NCI-H1092 (cell line): ENCODE measurements at places on chromosomes 5 and 9.

DNA sequence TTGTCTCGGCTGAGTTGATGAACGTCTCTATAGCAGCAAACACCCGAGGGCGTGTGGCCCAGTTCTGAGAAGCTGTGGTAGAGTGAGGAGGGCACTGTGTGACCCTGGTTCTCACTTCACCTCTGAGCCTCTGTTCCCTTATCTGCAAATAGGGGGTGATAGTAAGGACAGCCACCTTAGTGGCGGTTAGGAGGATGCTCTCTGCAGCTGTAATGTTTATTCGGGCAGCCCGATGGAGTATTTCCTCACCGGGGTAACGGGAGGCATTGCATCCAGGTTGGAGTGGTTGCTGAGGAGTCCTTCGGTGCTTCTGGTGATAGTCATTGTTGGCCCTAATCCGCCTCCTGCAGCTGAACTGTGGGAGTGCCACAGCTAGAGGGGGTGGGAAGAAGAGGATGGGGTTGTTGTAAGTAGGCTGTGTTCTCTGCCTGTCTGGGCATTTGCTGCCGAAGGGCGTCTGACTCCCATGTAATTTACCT, 13.9 kb downstream of the PRRC2B start:
- DNase-seq, result no peak

DNA sequence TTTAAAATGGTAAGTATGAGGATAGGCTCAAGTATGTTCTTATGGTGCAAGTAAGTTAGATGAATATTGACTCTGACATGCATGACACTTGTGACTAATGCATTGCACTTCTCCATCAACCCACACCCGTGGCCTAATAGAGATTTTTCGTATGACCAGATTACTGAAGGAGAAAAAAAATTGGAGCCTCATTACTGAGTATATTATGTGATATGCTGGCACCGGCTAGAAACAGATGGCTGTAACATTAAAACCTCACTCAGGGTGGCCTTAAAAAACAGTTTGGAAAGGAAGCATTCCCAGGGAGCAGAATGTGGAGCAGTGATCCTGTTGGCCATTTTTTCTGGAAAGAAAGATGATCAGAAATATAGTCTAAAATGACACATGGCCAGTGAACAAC, 766.4 kb downstream of the PRELID2 start:
- no peak for DNase-seq

- no peak for DNase-seq
These were observed 17.9 kb downstream of the GALNT12 start for GRCh38 chr9:98825414-98825813.

DNA sequence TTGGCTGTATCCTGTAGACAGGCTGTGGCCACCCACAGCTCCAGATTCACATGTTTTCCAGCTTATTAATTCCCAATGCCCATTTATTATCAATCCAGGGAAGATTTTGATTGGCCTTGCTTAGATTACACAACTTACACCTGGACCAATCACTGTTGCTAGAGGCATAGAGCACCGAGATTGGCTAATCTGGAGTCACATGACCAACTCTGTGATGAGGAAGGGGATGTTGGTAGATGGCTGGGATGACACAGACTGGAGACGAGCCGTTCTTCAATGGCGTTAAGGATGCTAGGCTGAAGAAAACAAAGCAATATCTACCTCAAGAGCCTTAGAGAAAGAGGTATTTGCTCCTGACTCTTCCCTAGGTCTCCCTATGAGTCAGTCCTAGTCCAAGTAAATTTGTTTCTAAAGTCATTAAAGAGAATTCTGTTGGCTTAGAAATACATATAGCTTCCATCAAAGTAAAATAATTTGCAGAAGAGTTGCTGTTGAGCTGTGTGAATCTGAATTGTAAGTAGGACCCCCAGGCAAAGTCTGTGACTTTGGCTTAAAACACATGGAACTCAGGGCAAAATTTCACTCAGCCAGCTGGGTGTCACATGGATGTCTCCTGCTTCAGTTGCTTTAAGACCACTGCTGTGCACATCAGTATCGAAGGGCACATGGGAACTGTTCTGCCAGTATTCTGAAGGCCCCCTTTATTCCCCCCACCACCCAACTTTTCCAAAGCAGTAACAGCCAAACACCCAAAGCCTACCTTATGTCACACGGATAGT, 326.4 kb upstream of the KLF4 start:
- no peak for DNase-seq

DNA sequence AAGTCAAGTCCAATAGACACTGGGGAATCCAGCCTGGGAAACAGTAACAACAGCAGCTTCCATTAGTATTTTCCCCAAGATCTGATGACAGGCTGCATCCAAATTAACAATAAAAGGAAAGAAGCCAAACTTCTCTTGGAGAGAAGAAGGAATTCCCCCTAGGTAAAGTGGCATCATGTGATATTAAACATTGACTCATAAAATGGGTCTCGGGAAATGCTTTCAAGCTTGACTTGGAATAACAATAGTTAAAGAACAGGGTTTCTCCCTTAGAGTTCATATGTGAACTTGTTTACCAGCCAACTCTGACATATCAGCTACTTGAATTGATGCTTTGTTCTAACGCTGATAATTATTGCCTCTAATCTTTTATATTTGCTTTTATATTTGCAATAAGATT, 45.4 kb downstream of the ENTREP1 start:
- DNase-seq, result no peak

DNA sequence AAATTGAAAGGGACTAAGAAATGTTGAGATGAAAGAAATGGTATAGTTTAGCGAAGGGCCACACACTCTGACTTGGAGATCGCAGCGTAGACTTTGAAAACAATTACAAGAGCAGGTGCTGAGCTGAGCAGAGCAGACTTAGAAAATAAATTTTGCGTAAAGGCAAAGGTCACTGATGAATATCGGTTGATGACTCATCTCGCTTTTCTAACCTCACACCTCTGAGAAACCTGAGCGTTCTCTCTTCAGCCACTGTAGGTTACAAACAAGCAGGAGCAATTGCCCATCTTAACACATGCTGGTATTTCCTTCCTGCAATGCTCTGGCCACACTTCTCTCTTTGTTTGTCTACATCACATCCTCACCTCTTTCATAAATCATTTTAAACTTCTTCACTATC, 190.6 kb upstream of the C9orf72 start:
- no peak for DNase-seq

- DNase-seq, result no peak
These were observed 67.0 kb upstream of the DPYSL3 start for GRCh38 chr5:147576646-147577535.

GRCh38 chr9:15211815-15212495, 95.1 kb downstream of the TTC39B start:
- DNase-seq, result no peak

DNA sequence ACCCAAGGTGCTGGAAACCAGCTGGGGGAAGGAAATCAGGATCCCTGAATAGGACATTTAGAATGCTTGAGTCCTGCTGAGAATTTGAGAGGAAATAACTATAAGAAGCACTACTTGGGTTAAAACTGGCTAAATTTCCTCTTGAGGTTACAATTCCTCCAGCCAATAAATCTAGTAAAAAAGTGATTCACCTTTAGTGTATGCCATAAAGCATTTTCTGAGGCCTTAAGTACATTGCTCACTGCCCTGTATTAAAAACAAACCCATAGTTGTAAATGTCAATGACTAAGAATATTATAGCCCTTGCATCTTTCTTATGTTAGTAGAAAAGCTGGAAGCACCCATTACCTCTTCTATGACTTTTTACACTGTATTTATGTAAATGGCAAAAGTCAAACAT, 634.7 kb upstream of the ARRDC3 start:
- DNase-seq, result no peak

DNA sequence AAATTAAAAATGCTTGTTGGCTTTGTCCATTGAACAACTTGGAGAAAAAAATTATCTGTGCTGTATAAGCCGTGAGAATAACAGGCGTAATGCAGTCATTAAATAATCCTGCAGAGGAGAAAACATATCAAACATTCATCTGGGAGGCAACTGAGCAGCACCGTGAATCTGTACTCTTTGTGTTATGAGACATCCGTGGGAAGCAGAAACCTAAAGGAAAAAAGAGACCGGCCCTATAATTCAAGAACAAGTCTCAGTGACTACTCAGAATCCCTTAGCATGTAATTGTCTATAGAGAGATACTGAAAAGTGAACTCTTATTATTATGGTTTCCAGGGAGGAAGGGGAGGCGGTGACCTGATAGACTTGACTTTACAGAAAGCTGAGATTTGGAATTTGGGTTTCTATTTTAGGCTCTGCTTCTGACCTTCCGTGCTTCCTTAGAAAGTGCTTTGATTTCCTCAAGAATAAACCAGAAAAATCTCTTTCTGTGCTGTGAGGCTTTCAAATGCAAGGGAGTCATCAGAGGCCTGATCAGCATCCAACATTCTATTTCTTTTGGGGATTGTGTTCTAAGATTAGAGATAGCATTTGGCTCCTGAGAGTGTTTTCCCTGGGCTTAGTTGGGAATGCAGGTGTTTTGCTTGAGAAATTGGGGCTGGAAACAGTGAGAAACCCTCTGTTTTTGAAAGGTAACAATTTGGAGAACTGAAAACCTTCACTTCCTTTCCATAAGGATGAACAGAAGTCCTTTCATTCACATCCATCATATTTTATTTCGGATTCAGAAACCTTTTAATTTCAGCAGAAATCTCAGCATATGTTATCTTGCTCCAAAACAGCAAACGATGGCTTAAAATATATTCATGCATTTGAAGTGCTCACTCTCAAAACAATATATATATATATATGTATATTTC, 296.7 kb downstream of the CSNK1G3 start:
- no peak for DNase-seq

- peak; percentile 34 for DNase-seq
These were observed 83.3 kb downstream of the SUSD1 start for GRCh38 chr9:112091810-112092209.

GRCh38 chr5:74619308-74619707, 21.2 kb downstream of the ENC1 start:
- DNase-seq, result no peak

- no peak for DNase-seq
These were observed 9.4 kb downstream of the STARD4 start for GRCh38 chr5:111502956-111503355.

DNA sequence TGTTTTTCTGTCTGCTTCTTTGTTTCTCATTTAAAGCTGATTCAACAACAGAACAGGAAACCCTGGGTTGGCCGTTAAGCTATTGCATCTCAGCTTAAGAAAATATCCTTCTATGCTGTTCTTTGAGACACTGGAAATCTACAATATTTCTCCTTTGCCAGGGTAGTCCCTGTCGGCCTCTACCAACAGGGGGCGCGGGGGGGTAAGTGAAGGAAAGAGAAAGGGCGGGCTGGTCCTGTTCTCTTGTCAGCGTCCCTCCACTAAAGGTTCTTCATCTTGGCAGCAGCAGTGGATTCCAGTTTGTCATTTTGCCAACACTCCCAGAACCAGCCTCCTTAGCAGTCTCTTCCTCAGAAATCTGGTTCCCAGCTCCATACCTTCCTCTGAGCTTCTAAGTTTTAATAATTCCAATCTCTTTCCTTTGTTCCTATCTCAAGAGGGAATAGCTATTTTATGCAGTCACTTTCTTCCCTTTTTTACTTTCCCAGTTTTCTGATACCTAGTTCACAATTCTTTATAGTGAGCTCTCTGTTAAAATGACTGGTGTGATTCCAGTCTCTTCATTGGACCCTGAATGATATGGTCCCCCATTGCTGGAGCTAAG, 222.3 kb downstream of the GLIS3 start:
- DNase-seq, result peak; percentile 18

DNA sequence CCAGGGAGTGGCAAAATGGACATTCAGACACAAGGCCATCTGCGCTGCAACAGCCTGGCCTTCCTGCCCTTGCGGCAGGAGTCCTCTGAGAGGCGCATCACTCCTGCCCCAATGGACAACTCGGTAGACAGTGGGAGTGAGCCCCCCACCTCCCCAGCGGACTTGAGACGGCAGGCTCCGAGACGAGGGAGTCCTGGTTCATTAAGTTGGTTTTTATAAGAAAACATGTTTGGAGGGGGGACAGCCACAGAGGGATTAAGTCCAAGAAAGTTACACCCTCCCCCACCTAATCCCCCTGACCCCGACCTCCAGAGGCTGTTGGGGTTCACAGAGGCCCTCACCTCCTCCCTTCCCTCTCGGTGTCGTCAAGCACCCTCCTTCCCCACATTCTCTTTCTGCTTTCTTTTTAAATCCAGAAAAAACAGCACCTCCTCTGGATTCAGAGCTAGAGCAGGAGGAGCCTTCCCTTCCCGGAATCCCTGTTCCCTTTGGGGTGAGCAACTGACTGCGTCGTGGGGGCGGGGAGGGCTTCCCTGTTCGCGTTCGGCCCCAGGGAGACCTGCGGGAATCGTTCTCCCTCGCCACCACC, 1.8 kb upstream of the EGR1 start:
- DNase-seq, result no peak

DNA sequence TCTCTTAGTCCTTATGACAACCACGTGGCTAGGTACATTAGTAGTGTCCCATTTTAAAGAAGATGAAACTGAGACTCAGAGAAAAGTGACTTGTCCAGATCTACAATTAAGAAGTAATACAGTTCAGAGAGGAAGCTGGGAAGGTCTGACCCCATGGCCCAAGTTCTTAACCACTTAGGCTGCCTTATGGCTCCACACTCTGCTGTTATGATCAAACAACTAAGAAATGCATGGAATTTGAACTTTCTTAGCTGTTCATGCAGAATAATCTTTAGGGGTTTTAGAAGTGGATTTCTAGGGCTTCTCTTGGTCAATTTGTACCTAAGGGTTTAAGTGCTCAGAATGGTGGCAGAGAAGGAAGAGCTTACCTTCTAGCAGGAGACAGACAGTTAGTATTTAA, 128.0 kb upstream of the MSX2 start:
- DNase-seq, result no peak

DNA sequence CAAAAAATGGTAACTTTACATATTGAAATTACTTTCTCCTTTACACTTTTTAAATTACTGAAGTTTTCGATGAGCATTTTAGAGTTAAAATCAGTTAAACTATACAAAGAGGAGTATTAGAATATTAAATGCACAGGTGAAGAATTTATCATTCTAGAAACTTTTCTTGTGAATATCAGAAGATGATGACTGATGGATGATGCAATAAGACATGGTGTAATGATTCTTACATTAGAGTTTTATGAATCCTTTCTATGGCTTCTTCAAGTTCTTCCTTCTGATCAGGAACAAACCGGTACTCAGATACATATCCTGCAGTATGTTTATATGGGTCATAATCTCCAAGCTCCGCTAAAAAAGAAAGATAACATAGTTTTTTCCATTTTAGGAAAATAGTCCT, 154.4 kb downstream of the EPB41L4A start:
- DNase-seq, result no peak

DNA sequence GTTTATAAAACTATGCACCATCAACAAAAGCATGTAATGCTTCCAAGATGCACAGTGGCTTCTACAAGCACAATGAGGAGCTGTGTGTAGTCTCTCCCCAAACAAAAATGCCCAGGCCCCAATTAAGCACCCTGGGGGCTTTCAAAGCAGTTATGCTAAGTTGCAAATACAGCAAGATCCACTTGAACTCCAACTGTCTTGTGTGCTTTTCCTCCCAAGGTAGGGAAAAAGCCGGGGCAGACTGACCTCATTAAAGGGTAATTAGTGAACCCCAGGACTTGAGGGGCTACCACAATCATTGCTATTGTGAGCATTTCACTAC, 13.1 kb downstream of the ZNF608 start:
- DNase-seq, result no peak

GRCh38 chr9:16001856-16002255, 449.0 kb downstream of the CCDC171 start:
- no peak for DNase-seq
